ENCODE measurements at places on chromosomes 11 and 22. TPM values are rescaled to one million over a fixed set of nuclear protein-coding genes. Genes with fewer than 3 reads are reported as not detected.

Gene TRIM5
- total RNA-seq, result 12.0 TPM

Gene TAGLN
- 3,420 TPM for total RNA-seq

Gene SCN4B
- total RNA-seq, result not detected

Gene ZNF280B
- total RNA-seq, result 0.72 TPM

Gene SLC37A2
- 0.18 TPM for total RNA-seq

Gene SLC5A4
- total RNA-seq, result not detected

Gene NXPE4
- total RNA-seq, result not detected

Gene DDX25
- not detected for total RNA-seq

Gene RAB36
- 1.8 TPM for total RNA-seq

Gene IGSF22
- not detected for total RNA-seq

Gene PARVB
- total RNA-seq, result 77.0 TPM

Gene RPS25
- 1,512 TPM for total RNA-seq

Gene ANO1
- total RNA-seq, result not detected

Gene ALDH3B1
- total RNA-seq, result 14.6 TPM

Gene MAFF
- total RNA-seq, result 48.0 TPM

Gene PHOX2A
- not detected for total RNA-seq

Gene MMP8
- total RNA-seq, result not detected

Gene SLC16A8
- not detected for total RNA-seq

Gene MAPK12
- total RNA-seq, result 43.9 TPM

Gene STARD10
- 20.4 TPM for total RNA-seq

Gene KBTBD4
- 10.8 TPM for total RNA-seq

Gene ZP1
- 0.81 TPM for total RNA-seq

Gene MAJIN
- total RNA-seq, result not detected

Data from cardiac atrium fibroblast (primary cell).